ENCODE measurements at places on chromosomes 2 and 18. TPM values are rescaled to one million over a fixed set of nuclear protein-coding genes. Genes with fewer than 3 reads are reported as not detected.

DNA sequence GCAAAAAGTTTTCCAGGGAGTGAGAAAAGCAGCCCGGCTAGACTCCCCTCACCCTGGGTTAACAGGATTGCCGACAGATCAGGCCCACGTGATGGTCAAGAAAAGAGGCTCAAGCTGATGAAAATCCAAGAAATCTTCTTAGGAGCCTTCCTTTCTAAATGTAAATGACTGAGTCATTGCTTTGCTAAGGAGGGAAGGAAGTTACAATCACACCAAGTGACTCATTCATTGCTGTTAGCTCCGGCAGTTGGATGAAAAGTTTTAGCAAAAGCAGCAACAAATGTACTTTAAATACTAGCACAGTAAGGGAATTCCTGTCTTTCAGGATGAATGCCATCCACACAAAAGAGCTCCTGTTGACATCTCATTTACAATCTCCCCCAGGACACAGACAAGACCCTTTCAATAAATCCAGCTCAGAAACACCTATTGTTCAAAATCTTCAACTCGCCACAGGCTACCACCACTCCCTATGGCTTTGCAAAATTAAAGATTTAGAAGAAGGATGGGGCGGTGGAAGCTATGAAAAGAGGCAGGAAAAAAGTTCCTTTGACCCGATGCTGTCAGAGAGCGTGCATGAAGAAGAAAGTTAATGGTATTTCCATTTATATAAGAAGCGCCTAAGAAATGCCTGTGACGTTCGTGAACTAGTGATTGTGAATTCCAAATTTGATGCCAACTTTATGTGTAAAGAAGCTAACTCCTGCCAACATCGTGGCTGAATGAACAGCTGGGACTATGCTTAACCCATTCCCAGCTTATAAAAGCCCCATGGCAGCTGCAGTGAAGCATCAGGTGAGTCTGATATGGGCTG lies 153.7 kb downstream of the TGIF1 start:
- no peak for DNase-seq

DNA sequence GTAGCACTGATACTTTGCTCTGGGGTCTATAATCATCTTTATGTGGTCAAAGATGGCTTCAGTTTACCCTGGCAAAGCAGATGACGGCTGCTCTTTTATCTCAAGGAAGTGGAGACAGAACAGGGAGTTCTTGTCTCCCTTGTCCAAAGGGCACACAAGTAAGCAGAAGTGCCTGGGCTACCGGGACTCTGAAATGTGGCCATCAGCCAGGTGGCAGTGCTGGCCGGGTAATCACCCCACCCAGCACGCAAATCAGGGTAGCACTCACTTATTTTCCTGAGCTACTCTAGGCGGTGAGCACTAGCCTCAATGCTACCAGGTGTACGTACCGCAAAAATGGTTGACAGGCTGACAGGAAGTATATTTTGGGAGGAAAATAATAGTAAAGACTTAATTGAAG lies 119.7 kb upstream of the ETAA1 start:
- no peak for DNase-seq

DNA sequence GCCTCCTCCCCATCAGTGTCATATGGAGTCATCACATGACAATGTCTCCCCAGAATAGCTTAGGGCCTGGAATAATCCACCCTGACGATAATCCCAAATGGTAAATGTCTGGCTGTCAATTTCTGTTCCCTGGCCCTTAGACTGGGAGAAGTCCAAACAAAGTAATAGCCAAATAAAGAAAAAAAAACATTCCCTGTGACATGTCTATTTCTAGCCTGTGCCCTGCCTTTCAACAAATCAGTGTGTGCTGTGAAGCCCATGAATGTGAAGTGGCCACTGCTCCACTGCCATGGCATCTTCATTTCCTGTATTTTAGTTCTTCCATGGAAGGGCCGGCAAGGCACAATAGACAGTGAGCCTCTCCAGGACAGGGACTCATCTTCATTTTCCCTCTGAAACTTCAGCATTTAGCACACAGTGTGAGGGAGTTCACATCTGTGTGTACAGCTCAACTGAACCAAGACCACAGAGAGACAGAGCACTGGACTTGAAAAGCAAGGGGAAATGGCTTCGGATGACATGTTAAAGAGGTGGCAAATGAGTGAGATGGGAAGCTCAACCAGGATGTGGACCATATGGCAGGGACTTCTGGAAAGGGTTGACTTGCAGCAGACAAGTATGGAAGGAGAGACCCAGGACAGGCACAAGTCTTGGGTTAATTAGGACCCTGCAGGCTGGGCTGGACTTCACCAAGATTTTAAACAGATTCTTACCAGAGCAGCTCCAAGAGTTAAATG lies 140.0 kb downstream of the ANTXR1 start:
- no peak for DNase-seq

DNA sequence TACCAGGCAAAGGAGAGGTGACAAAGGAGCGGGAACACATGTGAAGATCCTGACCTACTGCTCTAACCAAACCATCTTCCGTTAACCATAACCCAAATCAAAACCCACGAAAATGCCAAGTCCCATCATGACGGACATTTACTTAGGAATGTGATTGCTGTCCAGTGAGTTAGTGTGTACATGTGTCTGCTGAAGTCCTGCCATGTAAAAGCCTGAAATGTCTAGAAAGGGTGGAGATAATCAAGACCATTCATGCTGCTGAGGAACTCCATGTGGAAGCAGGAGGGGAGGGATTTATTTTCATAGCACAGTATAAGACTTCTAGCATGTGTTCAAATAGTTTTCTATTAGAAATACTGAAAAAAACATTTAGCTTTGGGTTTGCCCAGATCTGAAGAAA lies 137.0 kb upstream of the BOD1L2 start:
- DNase-seq, result no peak

- DNase-seq, result no peak
These were observed 25.9 kb upstream of the GPR55 start for GRCh38 chr2:230950874-230951339.

- no peak for DNase-seq
These were observed 507 bp downstream of the CNNM4 start for GRCh38 chr2:96760986-96761832.

DNA sequence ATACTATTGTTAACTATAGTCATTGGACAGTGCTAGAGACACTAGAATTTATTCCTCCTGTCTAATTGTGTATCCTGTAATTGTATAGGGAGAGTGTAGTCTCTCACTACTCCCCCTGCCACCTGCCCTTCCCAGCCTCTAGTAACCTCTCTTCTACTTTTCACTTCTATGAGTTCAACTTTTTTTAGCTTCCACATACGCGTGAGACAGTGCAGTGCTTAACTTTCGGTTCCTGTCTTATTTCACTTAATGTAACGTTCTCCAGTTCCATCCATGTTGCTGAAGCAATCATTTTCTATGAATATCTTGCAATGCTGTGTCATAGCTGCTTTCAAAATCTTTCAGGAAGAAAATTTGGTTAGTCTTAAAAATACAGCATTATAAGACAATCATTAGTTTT lies 22.8 kb upstream of the RUFY4 start:
- DNase-seq, result no peak

DNA sequence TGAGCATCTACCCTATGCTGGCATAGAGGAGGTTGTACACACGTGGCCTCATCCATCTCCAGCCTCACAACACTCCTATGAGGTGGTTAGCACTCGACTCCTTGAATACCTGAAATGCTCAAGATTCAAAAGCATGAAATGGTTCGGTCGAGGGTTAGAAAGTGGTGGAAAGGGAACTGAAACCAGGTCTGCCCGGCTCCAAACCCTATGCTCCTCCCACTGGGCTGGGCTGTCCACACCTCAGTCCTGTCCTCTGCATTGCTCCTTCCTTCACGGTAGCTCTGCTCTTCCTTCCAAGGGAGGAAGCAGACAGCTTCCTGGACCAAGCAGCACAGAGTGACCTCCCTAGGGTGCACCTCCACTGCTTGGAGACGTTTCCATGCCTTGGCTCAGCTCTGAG lies 565.2 kb upstream of the ID2 start:
- no peak for DNase-seq

The ATP9B gene
- 109 TPM for total RNA-seq

The UGT1A6 gene
- total RNA-seq, result not detected

The TAF4B gene
- 12.1 TPM for total RNA-seq

The POTEC gene
- total RNA-seq, result not detected
